H1 (cell line): ENCODE measurements at places on chromosomes 3 and 15. TPM values are rescaled to one million over a fixed set of nuclear protein-coding genes. Genes with fewer than 3 reads are reported as not detected.

- H3K4me1 ChIP-seq: peaks cover 10% of the 10 kb centered on the region
- H3K4me3 ChIP-seq: no peak overlapping the region
- H3K36me3 ChIP-seq: no peaks in the 10 kb centered on the region; the same call in 1 of the 2 replicates
- no peaks in the 10 kb centered on the region; the same call in 1 of the 2 replicates for H3K27me3 ChIP-seq
- DNase-seq: no peak
- H3K27ac ChIP-seq: no peak overlapping the region
Observed at GRCh38 chr15:74406992-74407705, 26.6 kb downstream of the SEMA7A start.

DNA sequence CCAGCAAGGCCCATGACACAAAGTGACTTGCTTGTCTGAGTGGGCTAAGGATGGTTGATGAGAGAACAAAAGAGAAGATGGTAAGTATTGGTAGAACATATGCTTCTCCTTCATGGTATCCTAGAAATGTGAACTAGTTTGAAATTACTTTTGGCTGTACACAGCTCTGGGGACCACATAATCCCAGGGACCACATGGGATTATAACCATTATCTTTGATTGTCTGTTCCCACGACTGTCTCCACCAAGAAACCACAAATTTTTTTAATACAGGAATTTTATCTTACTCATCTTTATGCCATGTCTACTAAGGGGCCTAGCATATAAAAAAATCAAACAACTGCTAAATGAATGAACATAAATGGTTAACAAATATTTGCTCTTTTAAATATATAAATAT, 155.3 kb upstream of the PRICKLE2 start:
- H3K4me1 ChIP-seq: no peaks in the 10 kb centered on the region
- H3K27me3 ChIP-seq: no peaks in the 10 kb centered on the region
- DNase-seq: no peak

The CNTN6 gene
- polyA plus RNA-seq: not detected in 2 replicates

DNA sequence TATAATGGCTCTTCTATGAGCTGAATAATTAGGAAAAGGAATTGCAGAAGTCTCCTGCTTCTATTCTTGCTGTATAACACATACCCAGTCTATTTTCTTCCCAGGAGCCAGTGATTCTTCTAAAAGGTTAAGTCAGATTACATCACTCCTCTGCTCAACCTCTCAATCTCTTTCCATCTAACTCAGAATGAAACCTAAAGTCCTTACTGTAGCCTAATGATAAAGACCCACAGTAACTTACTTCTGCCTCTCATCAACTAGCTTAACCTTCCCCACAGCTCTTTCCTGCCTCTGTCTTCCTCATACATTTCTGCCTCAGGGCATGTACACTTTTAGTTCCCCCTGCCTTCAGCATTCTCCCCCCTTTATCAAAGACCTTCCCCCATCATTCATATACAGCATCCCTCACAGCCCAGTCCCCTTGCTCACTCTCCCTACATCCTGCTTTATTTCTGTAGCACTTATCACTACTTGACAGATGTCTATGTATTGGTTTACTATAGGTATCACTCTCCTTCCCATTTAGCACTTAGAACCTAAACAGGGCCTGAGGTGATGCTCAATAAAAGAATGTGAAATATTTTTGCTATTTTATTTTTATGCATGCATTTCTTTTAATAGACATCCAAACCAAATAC, 28.5 kb upstream of the CMTM6 start:
- no peaks in the 10 kb centered on the region for H3K27me3 ChIP-seq
- H3K27ac ChIP-seq: no peak overlapping the region
- H3K4me3 ChIP-seq: no peak overlapping the region
- DNase-seq: no peak

GRCh38 chr3:16480861-16481545, 32.5 kb downstream of the RFTN1 start:
- H3K4me1 ChIP-seq: peaks cover 22% of the 10 kb centered on the region; the same call in 1 of the 2 replicates
- no peak for DNase-seq
- no peaks in the 10 kb centered on the region for H3K27me3 ChIP-seq
- no peak overlapping the region for H3K27ac ChIP-seq

The ATP13A4 gene
- 0.06 and 0.12 TPM in 2 replicates for polyA plus RNA-seq

- H3K36me3 ChIP-seq: no peaks in the 10 kb centered on the region
- H3K4me1 ChIP-seq: no peaks in the 10 kb centered on the region; the same call in 1 of the 2 replicates
- no peak for DNase-seq
- no peaks in the 10 kb centered on the region for H3K27me3 ChIP-seq
- H3K4me3 ChIP-seq: no peak overlapping the region
- H3K27ac ChIP-seq: no peak overlapping the region
Observed at GRCh38 chr3:73296859-73297258, 235.4 kb downstream of the EBLN2 start.

The BNIP2 gene
- polyA plus RNA-seq: 11.8 and 17.5 TPM in 2 replicates

The MESP2 gene
- polyA plus RNA-seq: 0.80 and 1.6 TPM in 2 replicates

DNA sequence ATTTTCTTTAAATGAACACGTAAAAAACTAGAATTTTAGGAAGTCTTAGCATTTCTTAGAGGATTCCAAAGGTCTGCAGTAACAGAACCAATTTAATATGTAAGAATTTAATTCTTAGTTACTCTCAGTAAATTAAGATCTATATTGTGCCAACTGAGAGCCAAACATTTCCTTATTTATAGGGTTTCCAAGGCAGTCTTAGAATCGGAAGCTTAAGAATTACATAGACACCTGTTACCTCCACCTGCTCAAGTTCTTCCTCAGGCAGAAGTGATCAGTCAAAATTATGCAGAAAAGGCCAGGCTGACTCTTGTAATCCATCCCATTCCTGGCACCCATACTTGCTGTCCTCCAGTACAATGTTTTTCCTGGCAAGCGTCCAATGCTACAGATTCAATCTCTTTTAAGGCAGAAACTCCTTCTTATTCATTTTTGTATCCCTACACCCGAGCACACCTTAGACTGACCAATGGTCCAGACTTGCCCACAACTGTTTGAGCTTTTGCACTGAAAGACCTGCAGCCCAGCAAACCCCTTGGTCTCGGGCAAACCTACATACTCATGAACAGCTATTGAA, 64.3 kb downstream of the NCEH1 start:
- no peak for DNase-seq
- H3K4me3 ChIP-seq: no peak overlapping the region
- H3K4me1 ChIP-seq: peaks cover 2% of the 10 kb centered on the region; the same call in 1 of the 2 replicates
- H3K27ac ChIP-seq: no peak overlapping the region
- no peaks in the 10 kb centered on the region for H3K27me3 ChIP-seq

GRCh38 chr3:168093229-168093628, 2.5 kb downstream of the GOLIM4 start:
- DNase-seq: no peak
- H3K27me3 ChIP-seq: no peaks in the 10 kb centered on the region
- no peak overlapping the region for H3K4me3 ChIP-seq
- H3K36me3 ChIP-seq: no peaks in the 10 kb centered on the region

- no peak for DNase-seq
- H3K27me3 ChIP-seq: no peaks in the 10 kb centered on the region
- H3K4me3 ChIP-seq: no peak overlapping the region
- no peaks in the 10 kb centered on the region for H3K36me3 ChIP-seq
Observed at GRCh38 chr3:59540241-59540640, 490.4 kb upstream of the CFAP20DC start.

DNA sequence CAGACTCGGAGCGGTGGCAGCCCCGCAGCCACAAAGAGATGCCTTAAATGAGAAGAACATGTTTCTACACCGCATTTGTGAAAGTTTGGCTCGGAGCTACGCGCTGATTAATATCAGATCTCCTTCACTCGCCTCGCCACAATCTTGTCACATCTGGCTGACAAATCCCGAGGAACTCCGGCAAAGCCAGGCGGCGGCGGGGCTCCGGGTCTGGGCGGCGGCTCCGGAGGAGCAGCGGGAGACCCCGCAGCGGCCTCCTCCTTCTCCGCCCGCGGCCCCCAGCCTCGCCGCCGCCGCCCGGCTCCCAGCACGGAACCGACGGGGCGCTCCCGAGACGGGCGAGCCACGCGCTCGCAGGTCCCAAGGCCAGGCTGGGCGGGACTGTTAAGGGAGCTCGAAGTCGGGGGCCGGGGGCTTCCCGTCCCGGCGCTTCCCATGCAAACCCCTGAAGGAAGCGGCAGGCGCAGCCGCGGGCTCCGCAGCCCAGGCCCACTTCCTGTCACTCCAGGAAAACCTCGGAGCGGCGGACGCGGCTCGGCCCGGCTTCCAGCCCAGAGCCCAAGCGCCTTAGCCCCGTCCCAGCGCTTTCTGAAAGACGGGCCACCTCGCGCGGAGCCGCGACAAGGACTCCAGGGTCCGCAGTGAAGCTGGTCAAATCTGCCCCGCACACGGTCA, 1.2 kb downstream of the BNC1 start:
- H3K27me3 ChIP-seq: peaks cover 46% of the 10 kb centered on the region
- H3K36me3 ChIP-seq: no peaks in the 10 kb centered on the region
- H3K4me3 ChIP-seq: peak overlapping the region; percentile 70
- DNase-seq: peak; percentile 73
- H3K4me1 ChIP-seq: peaks cover 4% of the 10 kb centered on the region; the same call in 1 of the 2 replicates

The DUOXA2 gene
- 0.05 TPM in 1 of 2 replicates, not detected in the other for polyA plus RNA-seq

DNA sequence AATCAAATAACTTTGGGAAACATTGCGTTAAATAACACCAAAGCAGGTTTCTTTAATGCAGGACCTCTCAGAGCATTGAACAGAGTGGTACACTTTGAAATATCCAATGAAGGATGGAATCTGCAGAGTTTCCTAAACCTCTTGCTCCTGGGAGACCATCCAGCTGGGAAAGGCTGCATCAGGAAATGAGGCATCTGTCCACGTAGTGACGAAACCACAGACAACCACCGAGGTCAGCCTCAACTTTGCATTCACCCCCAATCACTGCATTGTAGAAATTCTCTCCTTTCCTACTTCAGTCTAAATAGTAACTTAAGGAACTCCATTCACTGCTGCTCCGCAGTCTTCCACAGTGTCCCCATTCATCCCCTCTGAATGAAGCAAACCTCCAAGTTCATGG, 41.5 kb upstream of the CDV3 start:
- no peak for DNase-seq
- no peaks in the 10 kb centered on the region for H3K36me3 ChIP-seq
- no peaks in the 10 kb centered on the region for H3K4me1 ChIP-seq

DNA sequence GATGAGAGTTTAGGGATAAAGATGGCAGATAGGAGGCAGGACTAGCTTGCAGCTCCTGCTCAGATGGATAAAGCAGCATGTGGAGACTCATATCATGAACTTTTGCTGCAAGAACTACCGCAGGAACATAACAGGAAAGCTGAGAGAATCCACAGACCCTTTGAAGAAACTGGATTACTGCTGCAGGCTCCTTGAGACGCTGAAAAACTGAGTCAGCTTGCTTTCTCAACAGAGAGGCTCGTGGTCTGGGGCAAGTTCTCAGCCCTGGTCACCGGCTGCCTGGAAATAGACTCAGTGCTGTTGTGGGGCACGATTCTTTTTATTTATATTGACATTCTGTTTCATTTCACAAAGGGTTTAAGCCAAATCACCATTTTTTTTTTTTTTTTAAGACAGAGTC, 28.8 kb upstream of the TRIM59 start:
- no peak for DNase-seq
- H3K27me3 ChIP-seq: no peaks in the 10 kb centered on the region
- H3K36me3 ChIP-seq: no peaks in the 10 kb centered on the region
- no peaks in the 10 kb centered on the region for H3K4me1 ChIP-seq

GRCh38 chr3:196609343-196609775, 30.1 kb upstream of the NRROS start:
- no peaks in the 10 kb centered on the region for H3K36me3 ChIP-seq
- no peak overlapping the region for H3K4me3 ChIP-seq
- DNase-seq: peak; percentile 97

DNA sequence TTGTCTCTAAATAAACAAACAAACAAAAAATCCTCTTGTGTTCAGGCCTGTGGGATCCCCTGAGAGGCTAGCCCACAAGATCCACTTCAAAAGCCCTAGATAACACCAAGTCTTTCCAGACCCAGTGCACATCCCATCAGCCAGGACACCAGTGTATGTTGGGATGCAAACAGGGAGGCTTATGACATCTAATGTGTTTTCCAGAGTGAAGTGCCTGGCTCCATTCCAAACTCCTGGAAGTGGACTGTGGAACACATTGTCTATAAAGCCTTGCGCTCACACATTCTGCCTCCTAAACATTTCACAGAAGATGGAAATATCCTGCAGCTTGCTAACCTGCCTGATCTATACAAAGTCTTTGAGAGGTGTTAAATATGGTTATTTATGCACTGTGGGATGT, 57.0 kb downstream of the MLH1 start:
- H3K4me1 ChIP-seq: no peaks in the 10 kb centered on the region
- H3K27ac ChIP-seq: no peak overlapping the region
- H3K4me3 ChIP-seq: no peak overlapping the region
- no peaks in the 10 kb centered on the region for H3K27me3 ChIP-seq
- H3K36me3 ChIP-seq: peaks cover 20% of the 10 kb centered on the region

DNA sequence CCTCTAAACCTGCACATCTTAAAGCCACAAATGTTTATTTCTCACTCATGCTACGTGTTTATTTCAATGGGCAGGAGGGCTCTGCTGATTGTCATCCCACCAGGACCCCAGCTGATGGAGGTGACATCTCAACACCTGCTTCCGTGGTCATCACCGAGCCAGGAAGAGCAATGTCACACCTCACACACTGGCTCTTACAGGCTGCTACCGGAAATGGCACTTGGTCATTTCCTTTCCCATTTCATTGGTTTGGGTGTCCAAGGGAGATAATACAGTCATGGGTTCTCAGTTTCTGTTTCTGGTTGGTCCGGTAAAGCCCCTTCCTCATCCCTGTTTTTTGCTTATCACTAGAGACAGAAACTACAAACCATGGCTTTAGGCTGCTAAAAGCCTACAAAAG, 41.9 kb downstream of the ABHD2 start:
- no peak for DNase-seq
- H3K27ac ChIP-seq: no peak overlapping the region
- H3K27me3 ChIP-seq: no peaks in the 10 kb centered on the region
- H3K4me1 ChIP-seq: no peaks in the 10 kb centered on the region
- H3K36me3 ChIP-seq: no peaks in the 10 kb centered on the region

DNA sequence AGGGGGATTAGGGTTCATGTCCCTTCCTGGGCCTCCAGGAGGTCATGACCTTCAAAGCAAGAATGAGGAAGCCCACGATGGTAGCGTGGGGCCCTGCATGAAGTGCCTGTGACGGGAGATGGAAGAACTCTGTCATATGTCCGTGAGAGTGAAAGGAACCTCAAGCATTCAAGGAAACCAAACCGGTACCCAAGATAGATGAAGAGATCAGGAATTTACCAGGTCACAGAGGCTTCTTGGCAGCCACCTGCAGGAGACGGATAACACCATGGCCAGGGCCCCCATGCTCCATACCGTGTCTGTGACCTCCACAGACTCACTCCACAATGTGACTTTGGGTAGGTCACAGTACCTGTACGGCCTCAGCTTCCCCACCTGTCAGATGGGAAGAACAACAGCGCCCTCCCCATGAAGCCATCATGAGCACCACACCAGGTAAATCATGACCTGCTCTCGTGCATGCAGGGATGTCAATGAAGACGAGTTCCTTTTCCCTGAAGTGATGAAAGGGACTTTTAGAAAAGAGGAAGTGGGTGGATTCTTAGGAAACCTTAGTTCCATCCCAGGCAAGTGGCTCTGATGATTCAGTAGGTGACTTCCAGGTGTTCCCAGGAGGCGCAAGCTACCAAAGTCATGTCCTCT, 23.3 kb upstream of the CYP11A1 start:
- DNase-seq: no peak
- H3K4me1 ChIP-seq: no peaks in the 10 kb centered on the region
- no peak overlapping the region for H3K27ac ChIP-seq

The CPNE9 gene
- polyA plus RNA-seq: 6.0 and 7.1 TPM in 2 replicates

The GHRL gene
- 0.06 and 0.32 TPM in 2 replicates for polyA plus RNA-seq

- no peak for DNase-seq
- no peak overlapping the region for H3K4me3 ChIP-seq
- H3K4me1 ChIP-seq: no peaks in the 10 kb centered on the region
- no peaks in the 10 kb centered on the region for H3K27me3 ChIP-seq
- no peaks in the 10 kb centered on the region for H3K36me3 ChIP-seq
Observed at GRCh38 chr15:70493376-70493775, 270.0 kb downstream of the UACA start.
